ENCODE measurements at places on chromosomes 4 and X.

GRCh38 chrX:29662101-29662500, 553.3 kb upstream of the MAGEB2 start:
- DNase-seq = no peak

DNA sequence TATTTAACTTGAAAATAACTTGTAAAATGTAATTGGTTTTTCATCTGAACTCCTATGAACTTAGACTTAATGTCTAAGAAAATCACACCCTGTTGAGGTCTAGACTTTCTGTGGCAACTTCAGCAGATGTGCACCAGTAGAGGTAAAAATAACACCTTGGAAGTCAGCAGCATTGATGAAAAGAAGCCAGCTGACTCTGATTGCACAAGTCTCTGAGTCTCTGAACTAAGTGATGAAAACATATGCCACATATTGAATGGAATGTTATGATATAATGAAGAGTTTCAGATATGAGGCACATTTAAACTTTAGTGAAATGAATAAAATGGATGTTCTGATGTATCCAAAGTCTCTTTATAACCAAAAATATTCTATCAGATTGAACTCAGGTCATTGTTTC, 155.4 kb downstream of the GPM6A start:
- DNase-seq = no peak

DNA sequence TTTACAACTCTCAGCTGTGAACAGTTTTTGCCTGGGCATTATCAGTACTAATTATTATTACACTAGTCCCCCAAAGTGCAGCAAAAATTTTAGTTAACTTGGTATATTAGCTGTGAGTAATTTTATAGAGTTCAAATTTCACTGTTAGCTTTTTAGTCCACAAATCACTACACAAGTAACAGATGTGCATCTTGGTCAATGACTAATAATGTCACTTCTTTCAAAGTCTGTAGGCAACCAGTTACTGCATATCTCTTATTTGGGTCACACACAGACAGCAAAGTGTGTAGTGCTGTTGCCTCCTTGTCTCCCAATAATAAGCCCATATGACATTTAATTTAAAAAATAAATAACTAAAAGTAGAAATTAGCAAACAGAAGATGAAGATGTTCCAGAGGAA, 159.9 kb downstream of the SCFD2 start:
- DNase-seq = peak; percentile 13

- peak; percentile 40 for DNase-seq
These were observed 186.0 kb downstream of the CRLF2 start for GRCh38 chrX:1026263-1027015.

DNA sequence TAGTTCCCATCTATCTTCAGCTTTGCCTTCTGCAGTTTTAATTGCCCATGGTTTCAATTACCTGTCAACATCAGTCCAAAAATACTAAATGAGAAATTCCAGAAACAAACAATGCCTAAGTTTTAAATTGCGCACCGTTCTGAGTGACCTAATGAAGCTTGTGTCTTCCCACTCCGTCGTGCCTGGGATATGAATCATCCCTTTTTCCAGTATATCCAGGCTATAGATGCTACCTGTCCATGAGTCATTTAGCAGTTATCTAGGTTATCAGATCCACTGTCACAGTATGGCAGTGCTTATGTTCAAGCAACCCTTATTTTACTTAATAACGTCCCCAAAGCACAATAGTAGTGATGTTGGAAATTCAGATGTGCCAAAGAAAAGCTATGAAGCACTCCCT, 363.6 kb upstream of the FAM241A start:
- DNase-seq = no peak

DNA sequence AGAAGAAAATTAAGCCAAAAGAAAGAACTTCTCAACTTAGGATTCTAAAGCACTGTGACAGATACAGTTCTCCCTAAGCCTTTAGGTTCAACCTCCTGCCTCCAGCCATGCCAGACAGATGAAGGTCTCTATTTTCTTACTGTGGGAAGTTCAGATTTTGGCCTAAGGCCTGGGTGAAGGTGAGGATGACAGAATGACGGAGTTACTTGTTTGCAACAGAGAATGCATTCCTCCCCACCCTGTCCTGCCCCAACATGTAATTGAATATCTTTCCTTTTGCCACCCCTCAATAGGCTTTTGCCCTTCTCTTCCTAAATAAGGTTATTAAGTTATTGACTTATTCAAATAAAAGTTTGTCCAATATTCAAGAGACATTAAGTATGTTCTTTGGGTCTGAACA, 25.6 kb downstream of the SLC16A2 start:
- no peak for DNase-seq

GRCh38 chr4:138870737-138871554, 144.6 kb upstream of the NOCT start:
- DNase-seq = peak; percentile 65

GRCh38 chrX:97628807-97629596, 745.3 kb downstream of the RPA4 start:
- no peak for DNase-seq

GRCh38 chrX:26032111-26032912, 105.8 kb upstream of the MAGEB18 start:
- no peak for DNase-seq

DNA sequence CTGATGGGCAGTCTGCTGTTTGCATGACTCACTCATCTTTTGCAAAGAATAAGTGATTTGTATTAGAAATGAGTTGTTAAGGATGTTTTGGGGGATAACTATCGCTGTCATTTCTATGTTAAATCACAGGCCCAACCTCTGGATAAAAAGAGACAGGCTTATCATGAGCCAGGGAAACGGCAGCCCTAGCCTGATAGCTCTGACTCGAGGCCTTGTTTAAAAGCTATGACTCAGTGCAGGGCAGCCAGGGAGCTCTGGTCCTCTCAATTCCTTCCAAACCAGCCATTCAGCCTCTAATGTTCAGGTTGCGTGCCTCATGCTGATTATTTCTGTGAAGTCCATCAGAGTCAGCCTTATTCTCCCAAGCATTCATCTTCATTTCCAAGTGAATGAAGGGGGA, 305.9 kb upstream of the HAND2 start:
- no peak for DNase-seq

DNA sequence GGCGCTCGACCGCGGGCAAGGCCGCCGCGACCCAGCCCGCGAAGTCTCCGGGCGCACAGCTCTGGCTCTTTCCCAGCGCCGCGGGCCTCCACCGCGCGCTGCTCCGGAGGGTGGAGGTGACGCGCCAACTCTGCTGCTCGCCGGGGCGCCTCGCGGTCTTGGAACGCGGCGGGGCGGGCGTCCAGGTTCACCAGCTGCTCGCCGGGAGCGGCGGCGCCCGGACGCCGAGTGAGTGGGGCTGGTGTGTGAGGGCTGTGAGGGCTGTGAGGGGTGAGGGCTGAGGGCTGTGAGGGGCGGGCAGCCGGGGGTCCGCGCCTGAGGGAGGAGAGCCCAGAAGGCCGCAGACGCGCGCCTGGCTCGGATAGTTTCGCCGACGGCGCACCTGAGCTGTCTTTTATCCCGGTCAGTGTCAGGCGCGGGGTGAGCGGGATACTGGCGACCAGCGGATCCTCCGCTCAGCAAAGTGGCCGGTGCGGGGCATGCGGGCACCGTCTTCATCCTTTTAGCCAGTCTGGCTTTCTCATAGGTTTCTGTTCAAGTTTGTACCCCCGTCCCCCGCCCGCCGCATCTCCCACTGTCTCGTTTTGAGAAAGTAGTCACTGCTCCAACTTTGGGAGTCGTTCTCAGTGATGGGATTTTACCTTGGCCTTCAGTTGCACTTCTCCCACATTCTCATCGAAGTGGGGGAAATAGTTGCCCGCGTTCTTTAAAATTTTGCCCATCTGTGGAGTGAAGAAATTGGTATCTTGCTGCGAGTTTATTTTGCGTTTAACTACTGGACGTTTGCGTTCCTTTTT, 586 bp downstream of the HERC5 start:
- DNase-seq = peak; percentile 34

DNA sequence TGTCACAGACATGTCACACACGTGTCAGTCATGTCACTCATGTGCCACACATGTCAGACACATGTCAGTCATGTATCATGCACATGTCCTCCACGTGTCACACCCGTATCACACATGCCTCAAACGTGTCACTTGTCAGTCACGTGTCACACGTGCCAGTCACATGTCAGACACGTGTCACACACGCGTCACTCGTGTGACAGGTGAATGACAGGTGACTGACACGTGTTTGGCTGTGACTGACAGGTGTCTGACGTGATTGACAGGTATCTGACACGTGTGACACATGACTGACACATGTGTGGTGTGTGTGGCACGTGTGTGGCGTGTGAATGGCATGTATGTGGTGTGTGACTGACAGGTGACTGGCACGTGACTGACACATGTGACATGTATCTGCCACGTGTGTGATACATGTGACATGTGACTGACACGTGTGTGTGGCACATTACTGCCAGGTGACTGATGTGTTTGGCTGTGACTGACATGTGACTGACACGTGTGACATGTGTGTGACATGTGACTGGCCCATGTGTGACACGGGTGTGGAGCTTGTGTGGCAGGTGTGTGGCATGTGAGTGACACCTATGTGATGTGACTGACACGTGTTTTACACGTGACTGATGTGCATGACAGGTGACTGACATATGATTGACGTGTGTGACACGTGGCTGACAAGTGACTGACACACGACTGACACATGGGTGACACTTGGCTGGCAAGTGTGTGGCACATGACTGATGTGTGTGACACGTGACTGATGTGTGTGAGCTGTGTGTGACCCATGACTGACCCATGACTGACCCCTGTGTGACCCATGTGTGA, 90.7 kb upstream of the GPC3 start:
- no peak for DNase-seq

- no peak for DNase-seq
These were observed 60.8 kb downstream of the PCDH18 start for GRCh38 chr4:137471461-137471860.

GRCh38 chr4:84529169-84529751, 30.2 kb upstream of the NKX6-1 start:
- DNase-seq = peak; percentile 44

GRCh38 chrX:3476973-3477372, 130.5 kb upstream of the MXRA5 start:
- DNase-seq = no peak

GRCh38 chr4:185874516-185875230, 62.7 kb upstream of the SORBS2 start:
- no peak for DNase-seq

DNA sequence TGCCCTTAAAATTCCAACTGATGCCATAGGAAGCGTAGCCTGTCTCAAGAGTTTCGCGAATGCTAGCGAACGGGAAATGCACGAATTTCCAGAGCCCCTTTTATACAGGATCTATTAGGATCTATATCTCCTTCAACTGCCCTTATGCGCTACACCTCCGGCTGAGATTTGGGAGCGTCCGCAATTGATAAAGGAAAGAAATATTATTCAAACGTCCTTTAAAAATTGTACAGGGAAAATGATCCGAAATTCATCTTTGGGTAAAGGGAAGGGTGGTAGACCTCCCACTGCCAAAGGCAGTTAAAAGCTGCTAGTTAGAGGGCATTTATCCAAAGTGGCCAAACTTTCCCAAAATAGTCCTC, 609 bp downstream of the NR3C2 start:
- DNase-seq = no peak

DNA sequence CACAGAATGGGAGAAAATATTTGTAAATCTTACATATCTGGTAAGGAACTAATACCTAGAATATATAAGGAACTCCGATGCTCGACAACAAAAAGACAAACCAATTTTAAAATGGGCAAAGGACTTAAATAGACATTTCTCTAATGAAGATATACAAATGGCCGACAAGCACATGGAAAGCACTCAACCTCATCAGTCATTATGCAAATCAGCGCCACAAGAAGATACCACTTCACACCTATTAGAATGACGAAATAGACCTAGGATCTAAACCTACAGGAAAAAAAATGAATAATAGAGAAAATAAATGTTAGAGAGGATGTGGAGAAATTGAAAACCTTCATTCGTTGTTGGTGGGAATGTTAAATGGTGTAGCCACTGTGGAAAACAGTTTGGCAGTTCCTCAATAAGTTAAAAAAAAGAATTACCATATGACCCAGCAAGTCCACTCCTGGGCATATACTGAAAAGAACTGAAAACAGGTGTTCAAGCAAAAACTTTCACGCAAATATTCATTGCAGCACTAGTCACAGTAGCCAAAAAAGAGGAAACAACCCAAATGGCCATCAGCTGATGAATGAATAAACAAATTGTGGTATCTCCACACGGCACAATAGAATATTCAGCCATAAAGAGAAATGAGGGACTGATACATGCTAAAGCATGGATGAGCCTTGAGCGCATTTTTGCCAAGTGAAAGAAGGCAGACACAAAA, 57.3 kb upstream of the WDR19 start:
- no peak for DNase-seq

DNA sequence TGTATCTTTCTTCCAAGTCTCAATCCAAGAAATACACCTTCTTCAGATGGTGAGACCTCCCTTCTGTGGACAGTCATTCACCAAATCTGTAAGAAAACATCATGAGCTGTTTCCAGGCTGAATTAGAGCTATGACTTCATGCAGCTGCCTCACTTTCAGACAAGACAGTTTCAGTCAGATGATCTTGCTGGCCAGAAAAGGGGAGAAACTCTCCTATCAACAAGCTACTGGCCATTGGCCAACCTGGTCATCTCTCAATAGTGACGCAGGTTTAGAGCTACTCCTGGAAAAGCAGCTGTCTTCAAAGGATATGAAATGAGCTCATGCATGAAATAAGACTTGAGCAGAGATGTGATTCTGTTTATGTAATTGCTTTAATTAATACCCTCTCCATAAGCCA, 69.6 kb upstream of the NDP start:
- no peak for DNase-seq

DNA sequence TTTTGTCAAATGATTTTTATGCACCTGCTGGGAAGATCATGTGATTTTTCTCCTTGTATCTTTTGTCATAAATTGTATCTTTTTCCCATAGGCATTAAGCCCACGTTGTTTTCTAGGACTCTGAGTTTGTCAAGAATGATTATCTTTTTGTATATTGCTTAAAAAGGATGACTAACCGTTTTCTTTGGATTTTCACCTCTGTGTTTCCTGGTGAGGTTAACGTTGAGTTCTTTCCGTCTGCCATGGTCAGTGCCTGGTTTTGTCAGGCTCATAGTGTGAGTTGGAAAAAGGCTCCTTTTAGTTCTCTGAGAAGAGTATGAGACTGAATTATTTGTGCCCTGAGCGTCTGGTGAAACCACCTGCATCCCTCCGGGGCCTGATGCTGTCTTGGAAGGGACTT, 21.9 kb downstream of the PCGF3 start:
- no peak for DNase-seq

DNA sequence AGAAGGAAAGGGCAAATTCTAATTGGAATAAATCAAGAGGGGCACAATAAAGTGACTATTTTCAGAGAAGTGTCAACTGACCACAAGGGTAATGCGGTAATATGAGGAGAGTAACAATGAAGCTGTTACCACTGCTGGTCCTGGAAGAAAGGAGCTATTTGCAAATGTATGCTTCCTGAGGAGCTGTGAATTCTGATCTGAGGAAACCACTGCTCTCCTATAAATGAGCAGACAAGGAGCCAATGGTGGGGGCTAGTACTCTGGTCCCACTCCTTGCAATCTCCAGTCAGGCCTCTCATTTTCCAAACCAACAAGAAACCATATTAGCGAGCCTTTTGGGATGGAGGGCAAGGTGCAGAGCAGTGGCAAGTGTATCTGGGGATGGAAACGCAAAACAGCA, 770.2 kb downstream of the FSTL5 start:
- no peak for DNase-seq

- no peak for DNase-seq
These were observed 32.2 kb downstream of the UNC5C start for GRCh38 chr4:95516528-95517017.

Measured in activated CD4-positive, alpha-beta T cell treated with anti-CD3 and anti-CD28 coated beads, Interleukin-10, Interleukin-2, amounts not matched to agents 100 ng/mL and 50 ng/mL, durations not matched to agents 16 hours and 8 hours (primary cell).